ENCODE measurements at places on chromosomes 12 and 14.

DNA sequence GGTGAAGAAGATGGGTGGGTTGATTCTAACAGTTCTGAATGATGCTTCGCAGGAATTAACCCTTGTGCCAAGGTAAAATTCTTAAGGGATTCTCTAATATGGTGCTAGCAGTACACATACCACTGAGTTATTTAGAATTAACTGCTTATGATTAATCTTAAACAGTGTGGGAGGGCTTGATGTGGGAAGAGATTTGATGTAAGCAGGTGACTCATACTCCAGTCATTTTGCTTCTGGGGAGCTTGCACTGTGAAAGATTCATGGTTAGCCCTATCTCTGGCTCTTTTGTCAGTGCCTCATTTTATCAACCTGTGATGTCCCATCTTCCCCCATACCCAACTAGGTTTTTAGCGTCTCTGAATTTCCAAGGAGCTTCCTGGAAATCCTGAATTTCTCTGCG lies 83.8 kb downstream of the NRXN3 start:
- no peak for DNase-seq

- no peak for DNase-seq
Measured at GRCh38 chr14:93789228-93790130, 1.2 kb upstream of the PRIMA1 start.

DNA sequence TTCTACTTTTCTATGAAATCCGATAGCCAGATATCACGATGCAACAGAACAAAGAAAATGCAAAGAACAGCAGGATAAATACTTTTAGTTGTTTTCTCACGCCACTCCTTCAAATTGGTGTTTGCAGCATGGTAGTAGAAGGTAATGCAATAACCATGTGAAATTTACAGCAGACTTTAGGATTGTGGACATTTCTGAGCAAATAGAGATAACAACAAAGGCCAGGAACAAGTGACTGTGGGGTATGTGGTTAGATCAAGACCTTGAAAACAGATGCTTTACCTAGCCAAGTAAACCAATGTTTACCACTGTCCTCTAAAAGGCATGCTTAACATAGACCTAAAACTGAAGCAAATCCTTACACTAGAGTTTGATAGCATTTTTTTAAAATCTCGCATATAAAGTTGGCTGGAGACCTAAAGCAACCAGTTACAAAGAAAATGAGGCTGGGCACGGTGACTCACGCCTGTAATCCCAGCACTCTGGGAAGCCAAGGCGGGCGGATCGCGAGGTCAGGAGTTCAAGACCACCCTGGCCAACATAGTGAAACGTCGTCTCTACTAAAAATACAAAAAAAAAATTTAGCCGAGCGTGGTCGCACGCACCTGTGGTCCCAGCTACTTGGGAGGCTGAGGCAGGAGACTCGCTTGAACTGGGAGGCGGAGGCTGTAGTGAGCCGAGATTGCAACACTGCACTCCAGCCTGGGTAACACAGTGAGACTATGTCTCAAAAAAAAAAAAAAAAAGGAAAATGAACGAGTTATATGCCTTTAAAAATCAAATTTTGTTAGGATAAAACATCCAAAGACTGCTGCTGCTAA lies 123.2 kb upstream of the FOXN3 start:
- DNase-seq, result no peak

DNA sequence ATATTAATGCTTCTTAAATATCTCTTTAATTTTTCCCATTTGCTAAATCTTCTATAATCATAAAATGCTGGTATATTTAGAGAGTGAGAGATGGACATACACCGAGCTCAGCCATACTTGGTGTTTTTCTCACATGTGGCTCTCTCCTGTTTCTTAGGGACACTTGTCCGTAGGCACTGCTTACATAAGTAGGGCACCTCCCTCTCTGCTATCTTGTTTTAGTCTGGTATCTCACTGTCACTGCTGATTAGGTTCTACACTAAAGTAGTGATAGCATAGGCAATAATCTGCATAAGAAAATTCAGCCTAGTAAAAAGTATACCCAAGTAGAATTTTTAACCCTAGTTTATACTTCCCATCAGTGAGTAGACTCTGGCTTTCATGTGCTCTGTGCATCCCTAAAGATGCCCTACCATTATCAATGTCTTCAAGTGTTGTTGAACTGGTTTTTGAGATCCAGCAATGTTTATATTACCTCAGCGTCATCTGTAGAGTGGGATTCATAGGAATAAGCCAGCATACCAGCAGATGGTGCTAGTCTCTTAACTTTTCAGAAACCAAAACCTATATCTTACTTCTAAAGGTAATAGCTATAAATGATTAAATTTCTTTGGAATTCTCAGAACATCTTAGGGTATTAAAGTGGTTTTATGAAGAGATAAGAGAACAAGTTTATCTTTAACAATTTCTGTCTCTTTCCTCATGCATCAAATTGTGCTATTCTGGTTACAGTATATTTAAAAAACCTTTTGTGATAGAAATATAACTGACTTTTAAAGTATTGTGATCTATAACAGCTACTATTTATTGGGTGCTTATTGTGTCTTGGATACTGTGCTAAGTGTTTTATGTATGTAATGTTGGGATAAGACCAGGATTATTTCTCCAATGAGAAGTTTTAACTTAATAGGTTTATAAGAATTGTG lies 32.9 kb downstream of the ARID2 start:
- no peak for DNase-seq

DNA sequence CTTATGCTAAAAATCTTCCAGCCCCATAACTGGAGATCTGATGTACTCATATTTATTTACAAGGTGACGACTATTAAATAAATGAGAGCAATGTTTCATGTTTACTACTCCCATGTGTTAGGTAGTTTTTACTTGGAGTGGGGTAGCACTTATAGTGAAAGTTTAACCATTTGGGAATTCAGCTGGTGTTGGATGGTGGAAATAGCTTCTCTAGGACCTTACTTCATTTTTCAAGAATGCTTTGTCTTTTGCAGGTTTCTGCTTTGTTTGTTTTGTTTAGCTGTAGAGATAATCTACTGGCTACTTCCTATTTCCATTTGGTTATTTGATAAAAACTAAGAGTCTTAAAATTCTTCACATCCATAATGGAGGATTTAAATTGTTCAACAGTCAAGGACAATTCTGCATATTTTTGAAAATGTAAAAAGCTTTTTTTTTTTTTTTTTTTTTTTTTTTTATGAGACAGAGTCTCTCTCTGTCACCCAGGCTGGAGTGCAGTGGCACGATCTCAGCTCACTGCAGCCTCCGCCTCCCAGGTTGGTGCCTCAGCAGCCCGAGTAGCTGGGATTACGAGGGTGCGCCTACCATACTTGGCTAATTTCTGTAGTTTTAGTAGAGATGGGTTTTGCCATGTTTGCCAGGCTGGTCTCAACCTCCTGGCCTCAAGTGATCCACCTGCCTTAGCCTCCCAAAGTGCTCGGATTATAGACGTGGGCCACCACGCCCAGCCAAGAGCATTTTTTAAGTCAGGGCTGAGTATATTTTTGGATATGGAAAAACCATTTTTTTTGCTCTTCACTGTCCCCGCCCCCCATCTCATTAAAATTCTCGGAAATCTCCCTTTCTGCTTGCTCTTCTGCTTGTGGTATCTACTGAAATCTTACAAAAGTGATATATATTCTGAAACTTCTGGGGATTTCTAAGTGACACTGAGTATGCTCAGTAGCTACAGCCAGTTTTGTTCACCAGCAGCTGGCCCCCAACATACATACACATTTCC lies 1.4 kb upstream of the ABCD2 start:
- no peak for DNase-seq

Measured in left ventricle myocardium inferior (tissue), 1 donor.